ENCODE measurements at places on chromosomes 3 and 15.

DNA sequence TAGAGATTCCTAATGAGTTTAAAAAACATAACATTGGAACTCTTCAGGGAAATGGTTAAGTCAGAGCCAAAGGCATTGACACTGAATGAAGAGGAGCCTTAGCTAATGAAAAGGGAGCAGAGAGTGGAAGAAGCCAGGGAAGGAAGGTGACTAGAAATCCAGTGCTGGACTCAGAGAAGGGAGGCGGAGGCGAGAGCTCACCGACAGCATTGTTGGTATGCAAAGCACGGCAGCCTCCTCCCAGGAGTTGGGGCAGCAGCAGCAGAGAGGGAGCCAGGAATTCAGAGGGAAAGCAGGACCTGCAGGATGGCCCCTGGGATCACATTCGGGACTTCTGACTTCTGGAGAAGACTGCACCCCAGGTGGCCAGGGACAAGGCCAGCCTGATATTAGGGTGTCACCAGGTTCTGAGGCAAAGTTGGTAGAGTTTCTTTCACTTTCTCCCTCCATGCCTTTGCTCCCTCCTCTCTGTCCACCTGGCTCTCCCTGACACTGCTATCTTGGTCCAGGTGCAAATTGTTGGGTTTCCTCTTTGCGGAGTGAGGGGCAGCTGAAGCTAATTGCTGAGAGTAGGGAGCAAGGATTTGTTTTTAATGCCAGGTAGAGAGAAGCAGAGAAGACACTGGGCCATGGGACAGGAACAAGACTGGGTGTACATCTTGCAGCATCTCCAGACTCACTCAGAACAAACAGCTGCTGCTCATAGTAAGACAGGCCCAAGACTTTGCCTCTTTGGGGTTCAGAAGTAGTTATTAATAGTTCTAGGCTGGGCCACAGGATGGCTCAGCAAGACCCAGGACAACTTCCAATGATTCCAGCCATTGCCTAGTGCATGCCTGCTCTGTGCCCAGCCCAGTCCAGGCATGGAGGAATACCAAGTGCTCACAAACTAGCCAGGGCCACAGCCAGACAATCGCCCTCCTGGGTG lies 157.9 kb downstream of the TLE3 start:
- DNase-seq, result no peak

GRCh38 chr3:89101251-89101650 lies 6.2 kb upstream of the EPHA3 start:
- no peak for DNase-seq

DNA sequence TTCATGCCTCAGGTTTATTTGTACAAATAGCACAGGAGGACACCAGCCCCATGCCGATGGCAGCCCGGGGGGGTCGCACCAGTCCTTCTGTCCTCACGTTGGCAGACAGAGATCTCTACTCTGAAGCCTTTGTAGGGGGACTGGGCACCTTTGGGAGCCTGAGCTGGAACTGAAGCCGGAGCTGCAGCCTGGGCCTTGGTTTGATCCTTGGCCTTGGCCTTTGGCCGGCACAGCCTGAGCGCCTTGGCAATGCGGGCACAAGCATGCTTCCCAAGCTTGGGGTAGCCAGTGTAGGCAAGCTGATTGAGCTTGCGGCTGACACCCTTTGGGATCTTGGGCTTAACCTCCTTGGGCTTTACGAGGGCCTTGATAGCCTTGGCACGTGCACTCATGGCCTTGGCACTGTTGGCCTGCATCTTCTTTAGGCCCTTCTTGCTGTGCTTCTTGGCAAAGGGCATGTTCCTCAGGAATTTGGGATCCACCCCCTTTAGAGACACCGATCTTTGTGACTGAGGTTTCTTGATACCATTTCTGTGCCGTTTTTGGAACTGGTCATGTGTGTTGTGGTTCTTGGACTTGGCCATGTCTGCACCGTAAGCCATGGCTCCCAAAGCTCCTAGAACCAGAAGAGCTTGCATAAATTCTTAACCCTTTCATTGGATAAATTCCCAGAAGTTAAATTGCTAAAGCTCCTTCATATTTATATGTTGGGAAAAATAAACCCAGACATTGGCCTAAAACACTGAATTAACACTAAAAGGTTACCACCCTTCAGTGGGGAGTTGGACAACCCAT lies 33.4 kb upstream of the UACA start:
- no peak for DNase-seq

DNA sequence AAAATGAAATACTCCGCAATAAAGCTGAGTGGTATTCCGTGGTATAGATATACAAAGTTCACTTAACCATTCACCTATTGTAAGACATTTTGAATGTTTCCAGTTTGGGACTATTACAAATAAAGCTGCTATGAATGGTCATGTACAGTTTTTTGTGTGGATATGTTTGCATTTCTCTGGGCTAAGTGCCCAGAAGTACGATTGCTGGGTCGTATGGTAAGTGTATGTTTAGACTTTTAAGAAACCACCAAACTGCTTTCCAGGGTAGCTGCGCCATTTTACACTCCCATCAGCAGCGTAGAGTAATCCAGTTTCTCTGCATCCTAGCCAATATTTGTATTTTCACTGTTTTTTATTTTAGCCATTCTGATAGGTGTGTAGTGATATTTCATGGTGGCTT lies 208.4 kb upstream of the TLE3 start:
- no peak for DNase-seq

GRCh38 chr3:158819282-158819681 lies 17.4 kb downstream of the MFSD1 start:
- DNase-seq, result no peak

GRCh38 chr15:72835294-72835890 lies 51.8 kb upstream of the ADPGK start:
- DNase-seq, result no peak

GRCh38 chr3:4772858-4773257 lies 206.4 kb upstream of the BHLHE40 start:
- DNase-seq, result no peak

GRCh38 chr15:78907577-78907976 lies 34.9 kb downstream of the MORF4L1 start:
- DNase-seq, result no peak

DNA sequence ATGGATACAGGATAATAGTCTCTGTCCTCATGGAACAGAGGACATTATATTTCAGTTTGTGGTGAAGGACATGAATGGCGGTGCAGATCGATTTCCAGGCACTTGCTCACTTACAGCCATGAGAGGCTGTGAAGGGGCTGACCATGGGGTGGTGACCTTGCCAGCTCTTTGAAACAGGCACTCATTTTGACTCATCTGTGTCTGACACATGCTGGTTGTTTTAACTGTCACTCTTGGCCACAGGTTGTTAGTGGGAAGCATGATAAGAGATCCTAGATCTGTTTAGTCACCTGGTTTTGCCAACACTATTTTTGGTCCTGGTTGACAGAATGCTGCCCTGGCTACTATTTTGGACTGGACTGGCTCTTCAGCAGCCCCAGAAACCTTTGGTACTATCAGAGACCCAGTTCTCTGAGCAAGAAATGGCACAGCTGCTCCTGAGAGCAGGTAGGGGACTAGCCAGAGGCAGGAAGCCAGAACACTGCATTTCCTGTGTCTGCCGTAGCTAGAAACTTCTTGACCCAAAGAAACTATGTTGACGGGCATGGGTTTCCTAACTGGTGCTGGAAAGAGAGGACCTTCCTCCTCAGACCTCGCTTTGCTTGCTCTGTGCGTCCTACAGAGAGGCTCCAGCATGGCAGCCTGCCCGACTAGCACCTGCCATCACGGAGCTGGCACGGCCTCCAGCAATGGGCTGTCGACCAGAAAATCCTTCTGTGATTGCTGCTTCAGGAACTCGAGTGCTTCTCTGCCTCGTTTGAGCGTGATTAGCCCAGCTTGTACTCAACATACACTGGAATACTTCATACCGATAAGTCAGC lies 6.3 kb downstream of the PXYLP1 start:
- no peak for DNase-seq

Measured in T-helper 17 cell (primary cell).